Natural killer cell treated with Interleukin-12 subunit alpha and Interleukin-12 subunit beta and Interleukin-15 and Interleukin-18, amount 100 ng/mL, for 72 hours (primary cell): ENCODE measurements at places on chromosomes 7 and 10. TPM values are rescaled to one million over a fixed set of nuclear protein-coding genes. Genes with fewer than 3 reads are reported as not detected.

Gene WDR86
- not detected for total RNA-seq

Gene STRA8
- total RNA-seq: not detected

Gene C10orf90
- total RNA-seq: not detected

Gene THSD7A
- not detected for total RNA-seq

Gene PDZD7
- total RNA-seq: 0.17 TPM

Gene ATOH7
- total RNA-seq: not detected

Gene GPR37
- not detected for total RNA-seq

Gene SLC26A5
- not detected for total RNA-seq

Gene RARRES2
- total RNA-seq: not detected

Gene TMEM176B
- 1.2 TPM for total RNA-seq

Gene PFKFB3
- 256 TPM for total RNA-seq

Gene TAC1
- total RNA-seq: not detected

Gene HHEX
- 0.33 TPM for total RNA-seq

Gene LIPK
- not detected for total RNA-seq

Gene KLHL7
- total RNA-seq: 20.1 TPM
